ENCODE measurements at places on chromosomes 12 and 14. TPM values are rescaled to one million over a fixed set of nuclear protein-coding genes. Genes with fewer than 3 reads are reported as not detected.

SERPINA3 gene
- total RNA-seq, result not detected

WIF1 gene
- total RNA-seq, result not detected

GZMB gene
- total RNA-seq, result 6,714 TPM

LMNTD1 gene
- total RNA-seq, result not detected

CD27 gene
- total RNA-seq, result 133 TPM

FIGNL2 gene
- total RNA-seq, result 0.57 TPM

PMCH gene
- 1.6 TPM for total RNA-seq

GNG2 gene
- total RNA-seq, result 108 TPM

CALCOCO1 gene
- total RNA-seq, result 13.2 TPM

PCED1B gene
- total RNA-seq, result 86.5 TPM

DPPA3 gene
- total RNA-seq, result not detected

COPS7A gene
- 46.1 TPM for total RNA-seq

GDF3 gene
- not detected for total RNA-seq

Data from activated CD8-positive, alpha-beta memory T cell treated with anti-CD3 and anti-CD28 coated beads for 36 hours (primary cell).